Activated gamma-delta T cell treated with Interleukin-2 at 50 U/mL for 16 hours (primary cell): ENCODE measurements at places on chromosomes 2 and 18.

DNA sequence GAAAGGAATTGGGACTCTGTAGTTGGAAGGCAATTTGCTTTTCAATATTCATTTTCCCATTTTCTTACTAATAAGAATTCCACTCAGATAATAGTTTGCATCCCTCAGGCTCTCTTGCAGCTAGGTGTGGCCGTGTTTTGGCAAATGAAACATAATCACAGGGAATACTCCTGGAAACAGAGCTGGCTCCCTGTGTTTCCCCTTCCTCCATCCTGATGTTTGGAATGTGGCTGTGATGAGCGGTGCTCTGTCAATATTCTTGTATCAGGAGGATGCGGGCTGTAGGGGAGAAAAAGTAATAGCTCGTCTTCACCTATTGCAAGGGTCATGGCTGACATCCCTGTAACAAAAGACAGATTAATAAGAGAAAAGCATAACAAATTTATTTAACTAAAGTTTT is 271.0 kb downstream of the MYCN start:
- no peak for DNase-seq

- DNase-seq = no peak
These were observed 85.5 kb upstream of the CYP26B1 start for GRCh38 chr2:72233211-72233610.

DNA sequence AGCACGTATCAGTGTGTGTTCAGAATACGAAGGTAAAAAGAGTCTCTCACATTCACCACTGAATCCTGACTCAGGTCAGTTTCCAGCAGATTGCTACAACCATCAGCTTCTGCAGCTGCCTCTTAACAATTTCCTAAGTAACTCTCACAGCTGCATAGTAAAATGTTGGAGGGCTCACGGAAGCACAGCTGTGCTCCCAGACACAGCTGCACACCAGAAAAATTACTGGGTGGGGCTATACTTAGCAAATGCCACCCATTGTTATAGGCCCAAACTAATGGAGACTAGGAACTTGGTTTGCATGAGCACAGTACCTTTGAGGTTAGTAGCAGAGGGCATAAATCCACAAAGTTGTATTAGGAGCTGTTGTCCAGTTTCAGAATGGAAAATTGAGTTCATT is 153.9 kb upstream of the ERBB4 start:
- no peak for DNase-seq

DNA sequence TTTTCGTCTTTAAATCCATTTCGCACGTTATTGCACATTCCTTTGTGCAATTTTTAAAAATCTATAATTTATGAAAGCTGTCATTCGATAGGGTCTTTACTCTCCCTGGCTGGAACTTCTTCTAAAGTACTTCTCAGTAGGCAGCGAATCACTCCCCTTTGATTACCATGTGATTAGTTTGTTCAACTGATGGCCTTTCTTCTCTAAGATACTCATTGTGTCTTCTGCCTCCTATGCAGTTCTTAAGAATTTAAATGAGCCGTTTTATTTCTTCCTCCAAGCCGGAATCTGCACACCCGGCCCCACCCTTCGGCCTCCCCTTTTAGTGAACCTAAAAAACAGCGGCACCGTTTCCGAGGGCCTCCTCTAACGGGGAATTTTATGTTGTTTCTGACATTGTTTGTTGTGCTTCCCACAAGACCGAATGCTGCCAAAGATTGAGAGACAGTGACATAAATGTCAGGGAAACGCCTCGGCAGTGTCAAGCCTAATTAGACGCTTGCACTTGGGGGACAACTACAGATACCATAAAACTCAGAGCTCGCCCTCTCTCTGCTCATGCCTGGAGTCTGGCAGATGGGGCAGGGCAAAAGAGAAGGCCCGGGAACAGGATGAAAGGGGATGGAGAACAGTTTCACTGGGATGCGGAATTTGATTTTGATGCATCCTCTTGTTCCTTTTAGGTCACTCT is 255.3 kb downstream of the BCL11A start:
- no peak for DNase-seq

DNA sequence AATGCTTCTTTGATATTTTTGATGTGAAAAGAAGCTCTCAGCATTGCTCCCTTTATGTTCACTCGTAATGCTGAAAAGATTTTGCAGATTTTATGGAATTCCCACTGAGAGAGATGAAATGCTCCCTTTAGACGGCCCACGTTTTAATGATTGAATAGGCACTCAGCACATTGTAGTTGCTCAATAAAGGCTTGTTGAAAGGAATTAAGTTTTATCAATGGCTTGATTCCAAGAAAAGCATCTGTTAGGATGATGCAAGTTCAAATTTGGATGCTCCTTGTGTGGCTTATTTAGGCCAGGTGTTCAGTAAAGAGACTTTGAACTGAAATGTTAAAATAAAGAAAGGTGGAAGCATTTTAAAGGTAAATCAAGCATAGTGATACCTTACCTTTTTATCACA is 725.1 kb downstream of the EPHA4 start:
- no peak for DNase-seq

DNA sequence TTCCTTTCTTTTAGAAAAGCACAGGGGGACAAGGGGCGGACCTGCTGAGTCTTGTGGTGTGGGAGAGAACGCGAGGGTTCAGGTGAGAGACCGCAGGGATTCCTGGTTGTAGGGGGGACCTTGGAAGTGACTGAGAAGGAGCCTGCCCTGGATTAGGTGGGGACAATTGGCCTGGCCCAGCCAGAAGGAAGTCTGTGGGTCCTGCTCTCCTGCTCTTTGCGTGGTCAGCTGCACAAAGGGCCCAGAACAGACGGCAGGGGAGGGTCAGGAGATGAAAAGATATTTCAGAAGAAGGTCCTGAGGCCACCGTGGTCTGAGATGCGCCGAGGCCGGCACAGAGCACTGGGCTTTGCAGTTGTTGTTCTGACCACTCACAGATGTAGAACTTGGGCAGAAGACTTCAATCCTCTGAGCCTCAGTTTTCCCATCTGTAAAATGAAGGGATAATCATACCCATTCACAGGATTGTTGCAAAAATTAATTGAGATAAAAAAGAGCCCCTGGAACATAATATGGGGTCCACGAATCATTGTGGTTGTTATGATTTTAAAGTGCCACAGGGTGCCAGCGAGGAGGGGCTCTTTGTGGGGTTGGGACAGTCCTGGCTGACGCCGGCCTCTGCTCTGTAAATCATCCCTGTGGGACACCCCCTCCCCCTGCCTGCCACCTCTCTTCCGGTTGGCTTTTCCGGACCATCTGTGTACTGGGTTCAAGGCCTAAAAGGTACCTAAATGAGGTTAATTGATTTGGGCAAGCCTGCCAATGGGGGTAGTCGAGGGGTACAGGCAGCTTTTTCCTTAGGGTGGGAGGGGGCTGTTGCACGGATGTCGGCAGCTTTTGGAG is 1.8 kb downstream of the LPIN1 start:
- DNase-seq = no peak

DNA sequence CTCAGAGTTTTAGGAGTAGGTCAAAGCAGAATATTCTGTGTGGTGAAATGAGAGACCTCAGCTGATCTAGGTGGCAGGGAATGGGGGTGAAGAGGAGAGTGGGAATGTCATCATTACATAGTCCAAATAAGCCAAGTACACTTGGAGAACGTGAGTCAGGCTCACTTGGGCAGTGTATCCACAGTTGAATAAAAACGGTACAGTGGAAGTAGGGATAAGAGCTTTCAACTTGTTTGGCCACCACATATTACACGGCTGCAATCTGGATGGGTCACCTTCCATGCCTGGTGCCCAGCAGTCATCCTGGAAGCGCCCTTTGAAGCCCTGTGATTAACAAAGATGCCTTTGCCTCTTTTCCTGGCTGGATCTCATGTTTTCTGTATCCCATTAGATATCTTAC is 28.6 kb downstream of the MIB1 start:
- DNase-seq = no peak
